ENCODE measurements at places on chromosomes 13 and 19. TPM values are rescaled to one million over a fixed set of nuclear protein-coding genes. Genes with fewer than 3 reads are reported as not detected.

DNA sequence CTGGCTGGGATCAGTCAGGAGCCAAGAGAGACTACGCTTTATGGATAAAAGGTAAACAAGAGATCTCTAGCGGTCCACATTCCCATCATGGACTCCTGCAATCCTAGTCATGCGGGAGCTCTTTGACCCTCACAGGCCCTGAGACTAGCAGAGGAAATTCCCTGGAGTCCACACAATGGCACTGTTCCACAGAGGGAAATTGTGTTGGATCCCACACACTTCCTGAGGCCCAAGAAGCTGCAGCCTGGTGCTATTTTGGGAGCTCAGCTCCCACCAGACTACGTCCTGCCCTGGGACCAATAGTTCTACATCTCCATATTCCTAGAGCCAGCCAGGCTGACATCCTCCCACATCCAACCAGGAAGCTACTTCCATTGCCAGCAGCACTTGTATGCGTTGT is 2358.4 kb downstream of the PCDH9 start:
- no peak for DNase-seq

DNA sequence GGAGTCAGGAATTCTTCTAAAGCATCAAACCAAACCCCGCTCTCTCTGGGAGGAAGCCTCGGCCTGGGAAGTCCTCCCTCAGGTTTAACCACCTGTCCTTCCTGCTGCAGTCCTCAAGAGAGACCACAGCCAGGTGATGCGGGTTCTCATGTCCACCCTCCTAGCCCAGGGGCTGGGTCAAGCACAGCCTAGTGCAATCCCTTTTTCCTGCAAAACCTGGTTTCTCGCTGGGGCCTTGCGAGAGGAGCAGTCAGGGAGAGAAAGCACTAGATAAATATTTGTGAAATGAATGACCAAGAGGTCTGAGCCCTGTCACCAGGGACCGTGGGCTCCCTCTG is 2.4 kb downstream of the SLC8A2 start:
- no peak for DNase-seq

DNA sequence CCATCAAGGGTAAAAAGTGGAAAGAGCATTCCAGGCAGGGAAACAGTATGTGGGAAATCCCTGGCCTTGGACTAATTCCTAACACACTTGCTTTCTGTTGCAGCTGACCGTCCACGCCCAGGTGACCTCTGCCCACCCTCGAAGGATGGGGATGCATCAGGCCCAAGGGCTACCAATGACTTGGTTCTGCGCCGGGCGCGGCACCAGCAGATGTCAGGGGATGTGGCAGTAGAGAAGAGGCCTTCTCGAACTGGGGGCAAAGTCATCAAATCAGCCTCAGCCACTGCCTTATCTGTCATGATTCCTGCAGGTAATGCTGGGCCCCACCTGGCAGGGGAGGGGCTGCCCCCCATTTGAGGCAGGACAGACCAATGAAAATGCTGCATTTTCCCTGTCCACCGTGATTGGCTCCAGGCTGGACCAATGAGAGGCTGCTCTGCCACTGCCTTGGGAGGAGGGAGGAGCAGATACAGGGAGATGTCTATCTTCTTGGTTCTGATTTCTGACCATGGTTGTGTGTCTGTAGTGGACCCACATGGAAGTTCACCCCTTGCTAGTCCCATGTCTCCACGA is 12.6 kb downstream of the DNASE2 start:
- no peak for DNase-seq

COL5A3 gene
- 5.9 TPM for total RNA-seq

DNA sequence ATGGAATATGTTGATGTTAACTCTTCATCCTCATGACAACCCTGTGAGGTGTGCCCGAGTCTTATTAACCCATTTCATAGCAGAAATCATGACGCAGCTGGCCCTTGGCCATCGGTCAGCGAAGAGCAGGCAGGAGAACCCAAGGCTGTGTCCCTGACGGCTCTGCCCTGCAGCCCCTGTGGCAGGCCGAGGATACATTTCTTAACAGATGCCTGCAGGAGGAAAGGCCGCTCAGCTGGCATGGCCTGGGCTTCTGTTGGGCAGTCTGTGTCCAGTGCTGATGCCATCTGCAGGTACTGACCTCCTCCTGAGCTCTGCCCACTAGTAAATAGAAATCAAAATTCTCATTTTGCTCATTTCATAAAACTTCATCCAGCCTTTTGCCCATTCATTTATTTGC is 35.4 kb upstream of the MCF2L start:
- no peak for DNase-seq

DNA sequence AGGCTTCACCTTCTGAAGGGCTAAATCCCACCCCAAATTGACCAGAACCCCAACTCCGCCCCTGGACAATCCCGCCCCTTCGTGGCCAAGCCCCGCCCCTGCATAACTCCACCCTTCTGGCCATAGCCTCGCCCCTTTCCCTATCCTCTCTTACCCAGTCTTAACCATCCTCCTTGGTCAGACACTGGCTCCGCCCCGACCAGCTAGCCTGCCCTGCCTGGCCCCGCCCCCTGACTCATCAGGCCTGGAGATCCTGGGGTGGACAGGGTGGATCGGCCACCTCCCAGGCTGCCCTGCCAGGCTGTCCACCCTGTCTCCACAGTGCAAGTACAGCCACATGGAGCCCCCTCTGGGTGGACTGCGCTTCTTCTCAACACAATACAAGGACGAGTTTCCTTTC is 8.0 kb upstream of the ZNF358 start:
- DNase-seq = peak; percentile 81

GRCh38 chr19:566403-566802 is 6.0 kb upstream of the BSG start:
- DNase-seq = peak; percentile 79

DNA sequence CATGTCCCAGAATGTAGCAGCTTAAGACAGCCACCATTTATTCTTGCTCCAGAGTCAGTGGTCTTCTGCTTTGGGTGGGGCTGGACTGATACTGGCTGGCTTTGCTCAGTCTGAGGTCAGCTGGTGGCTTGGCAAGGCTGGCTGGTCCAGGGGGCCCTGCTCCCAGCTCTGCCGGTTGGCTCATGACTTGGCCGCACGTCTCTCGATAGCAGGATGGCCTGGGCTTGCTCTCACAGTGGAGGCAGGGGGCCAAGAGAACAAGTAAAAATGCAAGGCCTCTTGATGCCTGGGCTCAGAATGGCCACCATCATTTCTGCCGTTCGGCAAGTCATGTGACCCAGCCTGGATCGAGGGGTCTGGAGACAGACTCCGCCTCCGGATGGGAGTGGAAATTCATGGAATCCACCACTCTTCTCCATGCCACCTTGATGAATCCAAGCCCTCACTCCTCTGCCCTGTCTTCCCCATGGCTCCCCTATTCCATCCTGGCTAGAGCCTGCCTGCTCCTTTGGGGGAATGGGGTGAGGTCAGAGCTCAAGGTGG is 13.1 kb downstream of the ACTMAP start:
- no peak for DNase-seq

DACT3 gene
- 31.0 TPM for total RNA-seq

PLIN5 gene
- 13.6 TPM for total RNA-seq

- DNase-seq = no peak
Measured at GRCh38 chr13:99983499-99984401, 2.2 kb downstream of the ZIC2 start.

DNA sequence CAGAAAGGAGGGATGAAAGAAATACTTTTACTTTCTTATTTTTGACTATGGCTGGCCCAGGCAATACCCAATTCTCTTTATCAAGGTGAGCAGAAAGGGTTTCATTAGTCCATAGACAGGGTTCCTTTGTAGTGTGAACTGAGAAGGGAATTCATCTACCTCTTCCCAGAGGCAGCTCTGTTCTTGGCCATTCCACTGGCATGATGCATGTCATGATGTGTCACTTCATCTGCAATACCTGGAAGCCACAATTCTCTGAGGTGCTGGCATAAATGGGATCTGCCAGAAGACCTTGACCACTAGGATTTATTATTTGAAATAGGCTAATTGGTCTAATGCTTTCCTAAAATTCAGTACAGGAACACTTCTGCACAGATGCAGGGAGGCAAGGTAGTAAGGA is 542.8 kb downstream of the RFC3 start:
- DNase-seq = no peak

DNA sequence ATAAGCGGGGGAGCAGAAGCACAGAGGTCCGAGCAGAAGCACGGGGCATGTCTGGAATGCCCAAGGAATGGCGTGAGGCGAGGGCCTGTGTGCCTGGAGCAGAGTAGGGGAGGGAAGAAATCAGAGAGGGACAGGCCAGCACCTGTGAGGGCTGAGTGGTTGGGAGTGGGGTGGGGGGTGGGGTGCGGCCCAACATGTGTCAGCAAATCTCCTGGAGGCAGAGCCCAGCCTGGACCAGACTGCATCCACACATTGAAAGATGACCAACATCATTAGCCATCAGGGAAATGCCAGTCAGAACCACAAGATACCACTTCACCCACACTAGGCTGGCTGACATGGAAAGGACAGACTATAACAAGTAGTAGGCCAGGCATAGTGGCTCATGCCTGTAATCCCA is 11.2 kb downstream of the CLASRP start:
- DNase-seq = no peak

GRCh38 chr13:35856721-35857364 is 274.3 kb downstream of the DCLK1 start:
- DNase-seq = no peak

GRCh38 chr19:18807861-18808331 is 16.8 kb upstream of the COMP start:
- no peak for DNase-seq
